ENCODE measurements at places on chromosomes 2 and 18. TPM values are rescaled to one million over a fixed set of nuclear protein-coding genes. Genes with fewer than 3 reads are reported as not detected.
A peak's percentile ranks its signal among the peaks of the same experiment; 100 is the strongest.

DNA sequence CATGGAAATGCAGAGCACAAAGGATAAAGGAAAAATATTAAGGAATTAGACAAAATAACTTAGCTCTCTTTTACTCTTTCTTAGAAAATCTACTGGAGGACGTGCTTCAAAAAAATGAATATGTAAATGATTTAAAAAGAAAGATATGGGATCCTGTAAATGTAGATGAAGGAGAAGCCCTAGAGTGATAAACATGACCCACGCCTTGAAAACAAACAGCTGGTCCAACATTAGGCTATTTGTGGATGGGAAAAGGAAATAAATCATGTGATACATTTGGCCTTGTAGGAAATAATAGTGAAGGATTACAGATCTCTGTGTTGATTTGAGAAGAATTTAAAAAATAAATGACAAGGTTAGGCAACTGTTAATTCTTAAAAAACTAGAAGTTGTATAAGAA, 492.1 kb upstream of the SLC39A10 start:
- no peak for DNase-seq

GRCh38 chr2:150166313-150167051, 321.0 kb downstream of the RND3 start:
- DNase-seq: no peak

DNA sequence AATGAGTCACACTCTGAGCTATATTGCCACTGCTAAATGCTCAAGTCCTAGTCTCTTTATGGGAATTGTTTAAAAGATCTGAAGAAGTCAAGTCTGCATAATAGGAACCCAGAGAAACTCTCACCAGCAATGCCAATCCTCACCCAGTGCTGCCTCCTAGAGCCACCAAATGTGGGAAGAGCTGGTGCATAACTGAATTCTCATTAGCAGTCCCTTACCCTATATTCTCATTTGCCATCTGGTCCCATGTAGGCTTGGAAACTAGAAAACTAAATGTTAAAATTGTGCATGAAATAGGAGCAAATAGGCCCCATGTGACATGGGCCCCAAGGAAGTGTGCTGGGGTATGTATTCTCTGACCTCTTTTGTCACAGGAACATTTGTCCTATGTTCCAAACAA, 224.4 kb upstream of the SMAD2 start:
- DNase-seq: no peak

GRCh38 chr2:9160732-9161131, 45.9 kb upstream of the ASAP2 start:
- no peak for DNase-seq

- DNase-seq: no peak
These were observed 161.7 kb downstream of the PARD3B start for GRCh38 chr2:204706939-204707338.

GRCh38 chr2:216745453-216745852, 50.1 kb upstream of the IGFBP5 start:
- DNase-seq: no peak

DNA sequence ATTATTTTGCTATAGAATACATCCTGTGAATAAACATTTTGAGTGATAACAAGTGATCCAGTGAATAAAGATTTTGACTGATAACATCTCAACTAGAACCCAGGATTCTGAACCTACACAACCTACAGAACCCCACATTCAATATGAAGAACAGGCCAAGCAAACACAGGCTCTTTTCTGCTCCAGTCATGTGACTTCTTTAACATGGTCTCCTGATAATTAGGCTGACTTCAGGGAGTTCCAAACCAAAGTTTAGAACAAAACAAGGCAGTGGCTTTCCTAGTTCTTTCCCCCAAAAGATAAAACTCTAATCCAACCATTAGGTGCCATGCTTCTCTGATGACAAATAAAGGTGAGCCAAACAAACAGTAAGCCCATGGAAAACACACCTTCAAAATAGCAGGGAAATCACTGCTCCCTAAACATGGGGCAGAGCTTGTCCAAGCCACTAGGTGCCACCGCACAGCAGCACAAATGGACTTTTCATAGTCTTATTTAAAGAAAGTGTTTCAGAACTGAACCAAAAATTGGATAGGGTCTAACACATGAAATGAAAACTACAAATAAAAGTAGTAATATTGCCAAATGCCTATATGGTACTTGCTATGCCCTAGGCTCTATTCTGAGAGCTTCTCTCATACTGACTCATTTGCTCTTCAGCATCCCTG, 95.3 kb downstream of the EVA1A start:
- no peak for DNase-seq

DNA sequence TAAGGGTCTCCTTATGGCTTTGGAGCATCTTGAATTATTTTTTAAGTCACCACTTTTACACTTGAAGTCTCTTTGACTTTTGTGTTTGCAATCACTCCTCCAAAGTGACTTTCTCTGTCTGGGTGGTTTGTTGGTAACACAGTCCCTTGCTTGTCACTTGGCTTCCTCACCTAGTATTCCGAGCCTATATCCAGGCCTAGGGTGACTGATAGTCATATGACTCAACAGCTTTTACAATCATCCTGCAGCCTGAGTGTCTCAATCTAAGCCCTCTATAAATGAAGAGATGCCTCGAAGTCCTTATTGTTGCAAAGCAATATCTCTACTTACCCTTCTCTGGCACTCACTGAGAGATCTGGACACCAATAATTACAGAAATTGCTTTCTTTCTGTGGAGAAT, 53.9 kb upstream of the SETBP1 start:
- no peak for DNase-seq

DNA sequence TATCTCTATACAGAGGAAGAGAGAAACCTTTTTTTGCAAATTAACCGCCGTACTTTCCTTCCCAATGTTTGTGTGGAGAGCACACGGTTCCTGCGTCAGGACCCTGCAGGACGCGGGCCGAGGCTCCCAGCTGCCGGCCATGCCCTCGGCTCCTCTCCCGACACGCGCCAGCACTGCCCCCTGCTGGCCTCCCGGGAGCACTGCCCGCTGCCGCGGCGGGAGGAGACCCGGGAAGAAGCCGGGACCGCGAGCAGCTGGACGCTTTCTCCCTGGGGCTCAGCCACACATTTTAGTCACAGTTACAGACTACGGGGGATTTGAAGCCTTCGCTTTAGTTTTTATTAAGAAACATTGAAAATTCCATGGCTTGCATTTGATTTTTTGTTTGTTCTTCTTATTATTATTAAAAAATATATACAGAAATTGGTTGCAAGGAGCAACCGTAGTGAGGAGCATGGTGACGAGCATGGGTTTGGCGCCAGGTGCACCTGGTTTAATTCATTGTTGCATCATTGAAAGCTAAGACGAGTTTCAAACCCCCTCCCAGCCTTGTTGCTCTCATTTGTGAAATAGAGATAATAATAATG, 401.2 kb downstream of the GALR1 start:
- DNase-seq: peak; percentile 96

DNA sequence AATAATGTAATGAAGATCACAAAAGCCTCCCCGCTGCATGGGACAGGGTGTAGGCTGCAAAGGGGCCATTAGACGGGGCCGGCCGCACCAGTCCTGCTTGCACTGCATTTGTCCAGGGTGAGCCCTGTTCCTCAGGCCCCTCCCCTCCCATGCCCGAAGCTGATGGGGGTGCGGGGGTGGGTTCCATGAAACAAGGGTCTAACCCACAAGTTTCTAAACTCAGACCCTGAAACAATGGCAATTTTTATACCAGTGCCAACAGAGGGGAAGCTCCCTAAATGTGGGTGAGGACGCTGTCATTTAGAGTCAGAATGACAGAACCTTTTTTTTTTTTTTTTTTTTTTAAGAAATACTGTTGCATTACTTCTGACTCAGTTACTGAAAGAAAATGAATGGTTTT, 39.7 kb downstream of the HS6ST1 start:
- DNase-seq: peak; percentile 20

DNA sequence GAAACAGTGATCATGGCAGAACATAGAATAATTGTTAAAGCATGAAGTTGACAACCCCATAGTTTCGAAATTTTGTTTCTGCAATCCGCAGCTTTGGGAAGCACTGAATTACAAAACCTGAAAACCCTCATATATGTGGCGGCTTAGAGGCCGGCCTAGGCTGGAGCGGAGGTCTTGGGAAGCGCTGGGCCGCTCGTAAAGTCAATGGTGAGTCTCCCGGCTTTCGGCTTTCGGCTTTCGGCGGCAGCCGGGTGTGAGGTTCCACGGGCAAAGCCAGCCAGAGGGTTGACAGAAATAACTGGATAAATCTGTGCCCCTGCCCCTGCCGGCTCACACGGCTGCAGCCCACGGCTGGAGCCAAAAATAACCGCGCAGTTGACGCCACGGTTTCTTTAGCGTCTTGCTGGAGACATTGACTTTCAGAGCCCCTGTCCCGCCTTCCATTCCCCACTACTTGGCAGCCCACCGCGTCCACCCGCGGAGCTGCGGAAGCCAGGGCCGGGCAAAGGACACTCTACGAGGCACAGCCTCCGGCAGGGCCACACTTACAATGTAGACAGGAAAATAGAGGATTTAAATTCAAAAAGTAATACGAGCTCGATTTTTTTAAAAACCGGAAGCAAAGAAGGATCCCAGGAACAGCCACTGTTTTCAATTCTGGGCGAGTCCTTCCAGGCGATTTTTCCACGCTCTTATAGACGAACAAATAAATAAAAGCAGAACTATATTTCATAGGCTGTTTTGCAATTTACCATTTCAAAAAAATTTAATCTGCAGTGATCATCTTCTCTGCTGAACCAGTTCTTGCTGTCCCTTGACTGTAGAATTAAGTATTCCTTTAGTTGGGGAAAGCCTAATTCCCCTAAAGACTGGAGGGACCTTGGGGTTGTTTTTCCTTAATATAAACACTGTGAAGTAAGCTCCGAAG, 28.3 kb upstream of the ATP6V1B1 start:
- peak; percentile 57 for DNase-seq

DNA sequence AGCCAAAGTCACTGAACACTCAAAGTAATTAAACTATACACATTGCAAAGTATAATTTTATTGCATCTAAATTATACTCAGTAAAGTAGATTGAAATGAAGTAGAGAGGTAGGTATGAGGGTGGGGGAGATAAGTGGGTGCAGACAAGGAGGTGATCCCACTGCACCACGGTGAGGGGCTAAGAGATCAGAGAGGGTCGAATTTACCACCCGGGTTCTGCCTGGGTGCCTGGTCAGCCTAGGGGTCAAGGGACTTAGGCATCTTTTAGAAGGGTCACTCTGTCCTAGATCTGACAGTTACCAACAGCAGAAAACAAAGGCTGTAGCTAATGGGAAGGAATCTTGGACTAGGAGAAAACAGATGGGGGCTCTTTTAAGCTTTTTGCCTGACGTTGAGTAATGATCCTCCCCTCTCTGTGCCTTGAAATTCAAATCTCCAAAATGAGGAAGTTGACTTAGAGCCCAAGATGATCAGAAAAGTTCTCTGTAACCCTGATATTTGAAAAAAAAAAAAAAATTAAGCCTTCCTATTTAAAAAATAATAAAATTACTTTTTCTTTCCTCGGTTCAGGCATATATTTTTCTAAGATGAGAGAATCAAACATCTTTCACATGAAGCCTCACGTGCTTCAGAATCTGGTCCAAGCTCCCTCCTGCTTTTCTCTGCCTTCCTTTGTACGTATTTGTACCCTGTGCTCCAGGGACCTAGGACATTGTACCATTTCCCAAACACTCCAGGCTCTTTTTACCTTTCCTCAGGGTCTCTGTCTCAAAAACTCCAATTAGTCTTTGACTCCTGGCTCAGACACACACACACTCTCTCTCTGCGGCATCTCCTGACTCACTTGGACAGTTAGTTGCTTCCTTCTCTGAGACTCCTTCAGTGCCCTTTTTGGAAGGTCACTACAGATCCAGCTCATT, 353.9 kb downstream of the CYRIA start:
- DNase-seq: no peak

- DNase-seq: no peak
These were observed 1261.7 kb downstream of the DSC3 start for GRCh38 chr18:29780816-29781215.

DNA sequence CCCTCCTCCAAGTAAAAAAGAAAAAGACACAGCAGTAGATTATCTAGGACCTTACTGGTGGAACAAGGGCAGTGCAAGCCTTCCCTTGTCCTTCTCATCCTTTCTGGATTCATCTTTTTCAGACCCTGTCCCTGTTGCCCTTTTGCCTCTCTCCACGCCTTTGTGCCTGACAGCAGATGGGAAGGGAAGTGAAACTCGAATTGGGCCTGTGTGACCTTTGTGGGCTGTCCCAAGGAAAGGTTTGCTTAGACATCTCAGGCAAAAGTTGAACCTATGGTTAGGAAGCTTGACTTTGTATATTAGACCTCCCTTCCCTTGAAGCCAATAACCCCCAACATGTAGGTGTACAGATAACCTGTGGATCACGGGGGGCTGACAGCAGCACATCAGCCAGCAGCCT, 185.3 kb downstream of the PRKCE start:
- no peak for DNase-seq

DNA sequence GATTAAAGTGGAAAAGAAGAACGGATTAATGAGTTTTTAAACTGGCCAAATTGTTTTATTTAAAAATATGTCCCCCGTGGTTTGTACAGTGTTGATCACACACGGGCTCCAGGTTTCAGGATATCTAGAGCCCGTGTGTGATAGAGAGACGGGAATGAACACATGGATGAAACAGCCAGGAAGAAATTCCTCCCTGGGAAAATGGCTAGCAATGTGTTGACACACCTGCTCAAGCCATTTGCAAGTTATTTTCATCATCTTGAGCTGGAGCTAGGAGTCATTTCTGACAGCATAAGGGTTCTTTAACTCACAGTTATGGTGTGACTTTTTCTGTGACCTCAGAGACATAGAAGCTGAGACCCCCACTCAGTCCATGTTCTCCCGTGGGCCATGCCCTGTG, 81.6 kb downstream of the LRRFIP1 start:
- no peak for DNase-seq

- no peak for DNase-seq
These were observed 61.9 kb downstream of the CENPO start for GRCh38 chr2:24855022-24855622.

DNA sequence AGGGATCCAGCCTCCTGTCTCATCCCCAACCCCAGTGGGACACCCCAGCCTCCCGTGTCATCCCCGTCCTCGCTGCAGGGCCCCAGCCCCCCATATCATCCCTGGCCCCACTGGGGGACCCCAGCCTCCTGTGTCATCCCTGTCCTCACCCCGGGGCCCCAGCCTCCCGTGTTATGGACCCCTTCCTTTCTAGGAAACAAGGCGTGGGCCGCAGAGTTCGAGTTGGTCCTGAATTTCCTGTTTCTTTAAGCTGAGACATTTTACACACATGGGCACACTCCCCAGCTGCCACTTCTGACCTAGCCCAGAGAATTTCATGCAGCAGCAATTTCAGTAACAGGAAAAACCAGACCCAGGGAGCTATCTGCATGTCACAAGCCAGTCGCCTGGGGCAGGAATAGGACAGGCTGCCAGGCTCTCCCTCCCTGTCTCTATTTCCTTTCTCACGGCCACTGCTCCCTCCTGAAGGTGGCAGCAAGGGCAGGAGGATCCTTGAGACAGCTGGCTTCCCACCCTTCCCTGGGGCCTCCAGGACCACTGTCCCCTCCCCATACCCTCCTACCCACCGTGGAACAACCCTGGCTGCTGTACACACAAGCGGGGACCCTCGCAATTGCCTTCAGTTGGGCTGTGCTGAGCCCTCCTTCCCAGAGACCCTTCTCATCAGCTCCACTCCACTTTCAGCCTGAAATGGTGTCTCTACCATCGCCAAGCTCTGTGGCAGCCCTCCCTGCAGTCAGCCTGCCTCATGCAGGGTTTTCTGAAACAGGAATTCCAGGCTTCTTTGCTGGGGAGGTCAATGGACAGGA, 141.9 kb upstream of the ID2 start:
- no peak for DNase-seq

GRCh38 chr18:40875101-40875615, 1079.9 kb upstream of the PIK3C3 start:
- DNase-seq: no peak

The DUSP2 gene
- 0.34 TPM for total RNA-seq

The EML6 gene
- total RNA-seq: 0.91 TPM

The TMEM163 gene
- total RNA-seq: 27.7 TPM

The MYO5B gene
- 2.7 TPM for total RNA-seq

The MATN3 gene
- total RNA-seq: 0.32 TPM

The FAM124B gene
- 1.3 TPM for total RNA-seq

The ALKAL2 gene
- total RNA-seq: 1.0 TPM

Data from glutamatergic neuron (in vitro differentiated cells).